ENCODE measurements at places on chromosomes 4 and X. TPM values are rescaled to one million over a fixed set of nuclear protein-coding genes. Genes with fewer than 3 reads are reported as not detected.

The CC2D2A gene
- 17.8 TPM for polyA plus RNA-seq

The ATOH1 gene
- polyA plus RNA-seq, result not detected

The RHOH gene
- polyA plus RNA-seq, result not detected

The ARSD gene
- polyA plus RNA-seq, result 19.8 TPM

The F8A2 gene
- not detected for polyA plus RNA-seq

The FAM47E gene
- 2.5 TPM for polyA plus RNA-seq

The DDX60 gene
- polyA plus RNA-seq, result 2.7 TPM

The ASB11 gene
- not detected for polyA plus RNA-seq

The SYP gene
- 0.76 TPM for polyA plus RNA-seq

The FAM236C gene
- not detected for polyA plus RNA-seq

The CACNA1F gene
- not detected for polyA plus RNA-seq

The TEX13B gene
- not detected for polyA plus RNA-seq

The ARL9 gene
- not detected for polyA plus RNA-seq

The TEX13D gene
- not detected for polyA plus RNA-seq

The FOXR2 gene
- polyA plus RNA-seq, result 6.3 TPM

The STOX2 gene
- 0.49 TPM for polyA plus RNA-seq

The MAGEB10 gene
- polyA plus RNA-seq, result not detected

The CLGN gene
- 0.72 TPM for polyA plus RNA-seq

The FAM9A gene
- polyA plus RNA-seq, result not detected

The GUCY1B1 gene
- polyA plus RNA-seq, result 0.38 TPM

The VSIG1 gene
- polyA plus RNA-seq, result not detected

The PDE5A gene
- 10.1 TPM for polyA plus RNA-seq

The PPA2 gene
- 57.8 TPM for polyA plus RNA-seq

All from SK-N-SH (cell line).